ENCODE measurements at places on chromosomes 4 and X.

GRCh38 chr4:82865592-82865991, 25.4 kb downstream of the SEC31A start:
- no peak for DNase-seq
- H3K36me3 ChIP-seq = peaks cover 93% of the 10 kb centered on the region
- no peak overlapping the region for H3K27ac ChIP-seq
- no peaks in the 10 kb centered on the region for H3K27me3 ChIP-seq

DNA sequence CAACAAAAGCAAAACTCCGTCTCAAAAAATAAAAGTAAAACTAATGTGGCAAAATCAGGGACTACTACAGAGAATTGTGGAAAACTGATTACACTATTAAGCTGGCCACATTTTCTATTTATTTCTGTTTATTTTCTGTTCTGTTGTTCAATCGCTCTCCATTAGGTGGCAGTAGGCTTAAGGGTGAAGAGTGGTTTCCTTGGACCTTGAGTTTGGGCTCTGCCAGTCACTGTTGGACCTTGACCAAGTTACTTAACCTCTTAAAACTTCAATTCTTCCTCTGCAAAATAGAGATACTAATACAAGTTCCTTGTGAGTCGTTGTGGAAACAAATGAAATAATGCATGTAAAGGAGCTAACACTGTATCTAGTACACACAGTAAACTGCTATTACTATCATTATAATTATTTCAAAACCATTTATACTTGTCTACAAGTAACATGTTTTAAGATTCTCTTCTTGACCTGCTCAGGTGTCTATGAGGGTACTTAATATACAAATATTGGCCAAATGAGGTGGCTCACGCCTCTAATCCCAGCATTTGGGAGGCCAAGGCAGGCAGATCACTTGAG, 15.2 kb downstream of the HSD17B11 start:
- H3K27ac ChIP-seq = no peak overlapping the region
- H3K27me3 ChIP-seq = no peaks in the 10 kb centered on the region
- DNase-seq = no peak
- no peaks in the 10 kb centered on the region for H3K4me1 ChIP-seq
- H3K36me3 ChIP-seq = peaks cover 29% of the 10 kb centered on the region

GRCh38 chrX:118474586-118474985, 21.0 kb upstream of the DOCK11 start:
- H3K27ac ChIP-seq = no peak overlapping the region
- DNase-seq = no peak
- no peaks in the 10 kb centered on the region for H3K4me1 ChIP-seq
- no peaks in the 10 kb centered on the region for H3K36me3 ChIP-seq
- no peak overlapping the region for H3K4me3 ChIP-seq
- no peaks in the 10 kb centered on the region for H3K27me3 ChIP-seq

DNA sequence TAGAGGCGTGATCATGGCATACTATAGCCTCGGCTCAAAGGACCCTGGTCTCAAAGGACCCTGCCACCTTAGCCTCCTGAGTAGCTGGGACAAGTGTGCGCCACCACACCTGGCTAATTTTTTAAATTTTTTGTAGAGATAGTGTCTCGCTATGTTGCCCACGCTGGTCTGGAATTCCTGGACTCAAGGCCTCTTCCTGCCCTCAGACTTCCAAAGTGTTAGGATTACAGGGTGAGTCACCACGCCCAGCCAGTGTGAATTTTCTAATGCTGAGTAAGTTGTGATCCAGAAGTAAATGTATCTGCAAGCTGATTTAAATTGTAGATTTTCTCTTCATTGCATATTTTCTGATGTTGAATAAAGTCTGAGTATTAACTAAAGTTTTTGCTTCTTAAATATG, 2.6 kb upstream of the ZNF674 start:
- no peak for DNase-seq
- peaks cover 11% of the 10 kb centered on the region for H3K4me1 ChIP-seq
- no peak overlapping the region for H3K27ac ChIP-seq
- no peaks in the 10 kb centered on the region for H3K27me3 ChIP-seq

GRCh38 chrX:133947996-133948395, 37.4 kb downstream of the GPC3 start:
- no peak overlapping the region for H3K4me3 ChIP-seq
- H3K27me3 ChIP-seq = no peaks in the 10 kb centered on the region
- no peaks in the 10 kb centered on the region for H3K36me3 ChIP-seq
- no peak overlapping the region for H3K27ac ChIP-seq
- H3K4me1 ChIP-seq = no peaks in the 10 kb centered on the region
- no peak for DNase-seq

GRCh38 chr4:137961051-137961438, 281.1 kb downstream of the SLC7A11 start:
- H3K36me3 ChIP-seq = no peaks in the 10 kb centered on the region
- no peaks in the 10 kb centered on the region for H3K27me3 ChIP-seq
- no peak overlapping the region for H3K4me3 ChIP-seq

- H3K4me3 ChIP-seq = no peak overlapping the region
- H3K36me3 ChIP-seq = peaks cover 5% of the 10 kb centered on the region
- peaks cover 4% of the 10 kb centered on the region for H3K4me1 ChIP-seq
- no peaks in the 10 kb centered on the region for H3K27me3 ChIP-seq
- DNase-seq = no peak
These were observed 20.7 kb downstream of the TAPT1 start for GRCh38 chr4:16205298-16206164.

DNA sequence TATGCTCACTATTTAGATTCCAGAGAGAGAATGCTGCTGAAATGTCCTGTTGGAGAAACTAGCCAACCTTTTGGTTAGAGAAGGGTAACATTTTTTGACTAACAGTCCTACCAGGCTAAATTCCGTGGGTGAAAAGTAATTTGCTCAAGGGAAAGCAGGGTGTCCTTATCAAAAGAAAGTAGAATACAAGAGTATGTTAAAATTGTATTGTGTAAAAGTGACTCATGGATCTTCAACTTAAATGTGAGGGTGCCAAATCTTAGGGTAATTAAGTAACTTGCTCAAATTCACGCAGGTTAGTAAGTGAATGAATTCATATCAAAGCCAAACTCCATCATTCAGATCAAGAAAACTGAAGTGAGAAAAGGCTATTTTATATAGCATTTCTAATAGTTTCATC, 81.7 kb downstream of the PCDH7 start:
- DNase-seq = no peak
- H3K27me3 ChIP-seq = no peaks in the 10 kb centered on the region
- H3K4me1 ChIP-seq = no peaks in the 10 kb centered on the region
- H3K36me3 ChIP-seq = no peaks in the 10 kb centered on the region
